ENCODE measurements at places on chromosomes 5 and 9.

- DNase-seq: no peak
Observed at GRCh38 chr5:120007598-120007997, 378.2 kb downstream of the FAM170A start.

GRCh38 chr5:73193592-73193991 is 20.6 kb downstream of the TMEM174 start:
- no peak for DNase-seq

DNA sequence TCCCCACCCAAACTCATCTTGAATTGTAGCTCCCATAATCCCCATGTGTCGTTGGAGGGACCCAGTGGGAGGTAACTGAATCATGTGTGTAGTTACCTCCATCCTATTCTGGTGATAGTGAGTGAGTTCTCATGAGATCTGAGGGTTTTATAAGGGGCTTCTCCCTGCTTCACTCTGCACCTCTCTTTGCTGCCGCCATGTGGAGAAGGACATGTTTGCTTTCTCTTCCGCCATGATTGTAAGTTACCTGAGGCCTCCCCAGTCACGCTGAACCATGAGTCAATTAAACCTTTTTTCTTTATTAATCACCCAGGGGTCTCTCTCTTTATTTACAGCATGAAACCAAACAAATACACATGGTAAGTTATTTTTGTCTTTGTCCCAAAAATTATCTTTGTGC is 726.1 kb downstream of the CDH18 start:
- no peak for DNase-seq

DNA sequence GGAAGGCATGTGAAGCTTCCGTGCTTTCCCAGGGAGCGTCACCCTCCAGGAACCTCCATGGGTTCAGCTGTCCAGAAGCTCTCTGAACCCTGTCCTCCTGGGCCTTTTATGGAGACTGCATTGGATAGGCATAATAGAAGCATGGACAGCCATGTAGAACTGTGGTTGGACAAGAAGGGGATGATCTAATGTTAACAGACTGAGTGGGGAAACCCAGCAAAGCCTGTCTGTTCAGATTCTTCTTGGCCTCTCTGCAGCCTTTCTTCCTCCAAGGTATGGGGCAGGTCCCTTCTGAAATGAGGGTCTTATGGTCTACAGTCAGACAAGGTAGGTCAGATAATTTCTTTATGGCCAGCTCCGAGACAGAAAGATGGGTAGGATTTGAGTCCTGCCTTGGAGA is 59.1 kb upstream of the CTNNA1 start:
- no peak for DNase-seq

DNA sequence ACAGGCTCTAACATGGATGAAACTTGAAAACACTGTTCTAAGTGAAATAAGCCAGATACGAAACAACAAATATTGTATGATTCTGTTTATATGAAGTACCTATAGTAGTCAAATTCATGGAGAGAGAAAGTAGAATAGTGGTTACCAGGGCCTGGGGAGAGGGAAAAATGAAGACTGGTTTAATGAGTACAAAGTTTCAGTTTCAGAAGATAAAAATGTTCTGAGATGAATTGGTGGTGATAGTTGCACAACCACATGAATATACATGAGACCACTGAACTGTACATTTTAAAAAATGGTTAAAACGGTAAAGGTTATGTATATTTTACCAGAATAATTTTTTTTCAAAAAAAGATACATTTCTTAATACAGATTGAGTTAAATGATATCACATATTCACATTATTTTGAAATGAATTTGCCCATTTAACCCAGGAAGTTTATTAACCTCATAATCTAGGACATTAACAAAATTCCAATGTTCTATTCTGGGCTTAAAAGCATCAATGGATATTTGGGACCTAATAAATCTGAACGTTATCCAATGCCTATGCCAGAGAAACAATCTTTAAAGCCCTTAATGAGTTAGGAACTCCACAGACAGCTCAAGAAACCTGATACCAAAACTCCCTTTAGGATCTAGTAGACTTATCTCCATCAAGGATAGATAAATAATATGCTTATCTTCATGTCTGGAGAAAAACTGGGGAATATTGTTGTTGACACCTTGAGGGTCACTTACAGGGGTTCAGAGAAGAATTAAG is 521.3 kb downstream of the EFNA5 start:
- no peak for DNase-seq

DNA sequence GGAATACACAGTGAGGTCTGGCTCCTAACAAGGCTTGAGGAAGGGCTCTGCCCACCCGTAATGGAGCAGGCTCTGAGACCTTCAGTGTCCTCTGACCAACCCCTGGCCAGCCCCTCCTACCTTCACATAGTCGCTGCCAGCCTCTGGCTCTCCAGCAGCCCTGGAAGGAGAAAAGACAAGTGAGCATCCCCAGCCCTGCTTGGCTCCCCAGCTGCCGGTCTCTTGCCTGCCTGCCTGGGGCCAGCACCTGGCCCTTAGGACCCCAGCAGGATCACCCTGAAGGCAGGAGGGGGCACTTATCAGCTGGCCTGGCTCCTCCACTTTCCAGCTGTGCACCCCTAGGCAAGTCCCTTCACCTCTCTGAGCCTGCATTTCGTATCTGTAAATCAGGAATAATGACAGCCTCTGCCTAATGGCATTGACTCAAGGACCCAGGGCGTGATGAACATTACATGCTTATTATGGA is 16.9 kb downstream of the SH2D3C start:
- DNase-seq: no peak

DNA sequence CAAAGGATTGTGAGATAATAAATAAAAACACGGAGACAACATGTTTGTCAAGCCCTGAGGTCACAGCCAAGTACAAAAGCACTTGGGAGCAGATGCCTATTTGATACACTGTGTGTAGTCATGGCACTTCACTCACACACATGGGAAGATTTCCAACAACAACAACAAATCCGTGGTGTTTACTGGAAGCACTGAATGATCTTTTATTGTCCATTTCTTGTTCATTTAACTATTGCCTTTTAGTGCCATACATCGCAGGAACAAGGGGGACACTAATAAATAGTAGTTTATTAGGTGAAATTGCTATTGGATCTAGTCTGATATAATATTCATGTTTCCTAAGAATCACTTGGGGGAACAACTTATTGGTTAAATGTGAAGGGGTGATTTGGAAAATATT is 20.4 kb upstream of the GDNF start:
- DNase-seq: no peak

DNA sequence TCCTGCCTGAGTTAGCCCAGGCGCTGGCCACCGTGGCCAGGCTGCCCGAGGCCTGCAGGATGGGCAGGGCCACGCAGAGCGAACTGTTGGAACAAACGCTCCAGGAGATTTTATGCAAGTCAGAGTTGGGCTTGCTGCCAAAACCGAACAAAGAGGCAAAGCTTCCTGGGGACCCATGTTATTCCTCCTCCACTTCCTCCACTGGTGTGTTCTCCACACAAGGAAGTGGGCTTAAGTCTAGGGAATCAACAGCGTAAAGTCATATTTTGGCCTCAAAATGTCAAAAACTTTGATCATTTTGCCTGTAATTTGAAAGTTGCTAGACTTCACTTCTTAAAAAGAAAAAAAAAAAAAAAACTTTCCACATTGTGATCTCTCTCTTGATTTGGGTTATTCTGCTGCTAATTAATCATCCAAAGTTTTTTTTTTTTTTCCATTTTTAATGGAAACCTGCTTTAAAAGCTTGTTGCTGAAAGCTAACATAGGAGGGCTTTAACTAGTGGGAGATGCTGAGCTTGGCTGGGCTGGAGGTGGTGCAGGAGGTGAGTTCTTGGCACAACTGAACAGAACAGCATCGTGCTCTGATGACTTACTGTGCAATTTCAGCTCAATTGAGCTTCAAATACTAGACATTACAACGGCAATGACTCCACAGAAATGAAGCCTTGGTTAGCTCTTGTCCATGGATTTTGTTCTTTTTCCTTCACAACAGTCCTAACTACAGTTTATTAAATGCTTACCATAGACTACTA is 73.0 kb downstream of the PTPDC1 start:
- DNase-seq: no peak

DNA sequence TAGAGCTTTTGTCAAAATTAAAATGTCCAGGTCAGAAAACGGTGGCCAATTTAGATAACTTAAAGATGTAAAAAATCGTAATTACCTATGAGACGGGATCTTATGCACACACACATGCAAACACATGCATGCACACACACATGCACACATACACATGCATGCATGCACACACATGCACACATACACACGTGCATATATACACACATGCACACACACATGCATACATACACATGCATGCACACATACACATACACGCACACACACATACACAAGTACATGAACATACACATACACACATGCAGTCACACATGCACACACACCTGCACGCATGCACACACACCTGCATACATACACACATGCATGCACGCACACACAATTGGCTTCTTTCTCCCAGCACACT is 362.0 kb downstream of the IRX1 start:
- no peak for DNase-seq

DNA sequence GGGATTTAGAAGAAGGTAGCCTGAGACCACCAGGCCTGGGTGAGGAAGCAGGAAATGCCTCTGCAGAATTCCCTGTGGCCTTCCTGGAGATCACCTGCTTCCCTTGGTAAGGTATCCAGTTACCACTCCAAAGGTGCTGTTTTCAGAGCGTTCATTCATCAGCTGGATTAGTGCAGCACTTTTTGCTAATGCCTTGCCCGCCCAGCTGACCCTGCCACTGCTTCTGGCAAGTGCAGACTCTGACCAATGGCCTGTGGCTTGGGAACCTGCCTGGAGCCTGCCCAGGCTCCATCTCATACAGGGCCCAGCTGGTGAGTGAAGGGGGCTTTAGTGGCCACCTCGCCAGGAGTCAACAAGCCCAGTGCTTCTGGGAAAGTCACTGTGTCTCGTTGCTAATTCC is 48.6 kb downstream of the FOXI1 start:
- DNase-seq: no peak

DNA sequence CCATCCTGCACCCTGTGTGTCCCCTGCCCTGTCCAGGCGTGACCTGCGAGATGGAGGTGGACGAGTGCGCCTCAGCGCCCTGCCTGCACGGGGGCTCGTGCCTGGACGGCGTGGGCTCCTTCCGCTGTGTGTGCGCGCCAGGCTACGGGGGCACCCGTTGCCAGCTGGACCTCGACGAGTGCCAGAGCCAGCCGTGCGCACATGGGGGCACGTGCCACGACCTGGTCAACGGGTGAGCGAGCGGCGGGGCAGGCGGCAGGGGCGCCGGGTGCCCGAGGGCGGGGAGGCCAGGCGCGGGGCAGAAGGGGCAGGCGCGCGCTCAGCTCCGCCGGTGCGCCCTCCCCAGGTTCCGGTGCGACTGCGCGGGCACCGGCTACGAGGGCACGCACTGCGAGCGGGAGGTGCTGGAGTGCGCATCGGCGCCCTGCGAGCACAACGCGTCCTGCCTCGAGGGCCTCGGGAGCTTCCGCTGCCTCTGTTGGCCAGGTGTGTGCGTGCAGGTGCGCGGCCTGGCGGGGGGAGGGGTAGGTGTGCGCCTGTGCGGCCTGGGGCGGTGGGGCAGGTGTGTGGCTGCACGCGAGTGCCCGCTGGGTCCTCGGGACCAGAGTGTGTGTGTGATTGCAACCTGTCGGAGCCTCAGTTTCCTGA is 10.0 kb downstream of the CRB2 start:
- no peak for DNase-seq

GRCh38 chr9:2341956-2342355 is 279.6 kb upstream of the VLDLR start:
- no peak for DNase-seq

GRCh38 chr5:136246122-136246521 is 53.2 kb upstream of the SMIM32 start:
- DNase-seq: no peak

- DNase-seq: no peak
Observed at GRCh38 chr5:2877522-2877921, 126.0 kb upstream of the IRX2 start.

DNA sequence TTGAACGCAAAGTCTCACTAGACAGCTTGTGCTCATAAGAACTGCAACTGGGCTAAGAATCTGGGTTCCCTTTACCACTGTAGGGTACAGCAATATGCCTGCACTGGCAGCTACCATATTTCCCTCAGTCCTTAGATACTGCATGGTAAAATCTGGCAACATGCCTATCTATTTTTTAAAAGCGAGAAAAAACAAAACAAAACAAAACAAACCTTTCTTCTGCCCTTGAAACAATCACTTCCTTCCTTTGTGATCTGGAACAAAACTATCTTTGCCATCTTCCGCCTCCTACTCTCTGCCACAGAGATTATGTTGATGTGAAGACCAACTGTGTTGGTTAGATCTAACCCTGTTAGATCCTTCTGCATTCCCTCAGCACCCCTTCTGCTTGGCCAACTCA is 242.9 kb downstream of the EBF1 start:
- no peak for DNase-seq

GRCh38 chr9:89664896-89665329 is 60.1 kb downstream of the GADD45G start:
- no peak for DNase-seq

- DNase-seq: no peak
Observed at GRCh38 chr9:89481538-89481915, 16.4 kb downstream of the SEMA4D start.

GRCh38 chr5:112445626-112446350 is 26.7 kb upstream of the EPB41L4A start:
- DNase-seq: no peak

- no peak for DNase-seq
Observed at GRCh38 chr5:75567710-75568109, 43.5 kb upstream of the ANKDD1B start.

DNA sequence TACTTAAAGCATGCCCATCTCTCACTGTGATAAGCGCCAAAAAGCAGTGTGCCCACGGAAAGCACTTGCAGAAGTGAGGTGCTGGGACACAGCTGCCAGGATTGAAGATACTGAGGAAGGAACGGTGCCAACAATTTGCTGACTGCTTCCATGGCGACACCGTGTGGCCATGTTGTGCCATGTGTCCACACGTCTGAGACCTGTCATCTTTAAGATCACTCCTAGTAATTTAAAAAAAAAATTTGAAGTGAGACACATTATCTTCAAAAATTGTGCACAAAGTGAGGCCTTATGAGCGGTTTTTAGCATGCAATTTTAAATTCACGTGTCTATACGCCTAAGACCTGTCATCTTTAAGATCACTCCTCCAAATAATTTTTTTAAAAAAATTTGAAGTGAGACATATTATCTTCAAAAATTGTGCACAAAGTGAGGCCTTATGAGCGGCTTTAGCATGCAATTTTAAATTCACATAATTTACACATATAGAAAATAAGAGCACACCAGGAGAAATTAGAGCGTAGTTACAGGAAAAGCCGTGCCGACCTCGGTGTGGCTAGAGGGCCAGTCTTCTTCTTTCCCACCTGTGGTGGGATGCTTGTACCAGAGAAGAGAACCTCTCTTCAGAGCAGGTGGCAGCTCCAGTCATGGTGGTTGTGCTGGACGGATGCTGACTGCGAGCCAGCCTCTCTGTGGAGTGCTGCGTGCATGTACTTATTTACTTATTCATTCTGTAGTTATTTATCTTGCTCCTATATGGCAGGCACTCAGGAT is 21.4 kb upstream of the FLT4 start:
- DNase-seq: no peak

- no peak for DNase-seq
Observed at GRCh38 chr5:108953940-108954339, 206.2 kb downstream of the FER start.

- no peak for DNase-seq
Observed at GRCh38 chr9:110922145-110922544, 116.1 kb downstream of the LPAR1 start.

GRCh38 chr5:181245427-181246275 is 1.9 kb upstream of the RACK1 start:
- DNase-seq: no peak

GRCh38 chr5:99795031-99795430 is 740.1 kb upstream of the FAM174A start:
- no peak for DNase-seq
